ENCODE measurements at places on chromosomes 1 and 21. TPM values are rescaled to one million over a fixed set of nuclear protein-coding genes. Genes with fewer than 3 reads are reported as not detected.

GRCh38 chr1:85058311-85058710, 10.0 kb upstream of the MCOLN3 start:
- H3K27me3 ChIP-seq, result no peaks in the 10 kb centered on the region
- no peaks in the 10 kb centered on the region for H3K36me3 ChIP-seq
- no peaks in the 10 kb centered on the region for H3K4me1 ChIP-seq
- no peak overlapping the region for H3K27ac ChIP-seq

- no peaks in the 10 kb centered on the region for H3K36me3 ChIP-seq
- no peak overlapping the region for H3K4me3 ChIP-seq
- H3K27ac ChIP-seq, result no peak overlapping the region
- peaks cover 5% of the 10 kb centered on the region for H3K4me1 ChIP-seq
Measured at GRCh38 chr1:96370757-96371156, 350.8 kb upstream of the PTBP2 start.

DNA sequence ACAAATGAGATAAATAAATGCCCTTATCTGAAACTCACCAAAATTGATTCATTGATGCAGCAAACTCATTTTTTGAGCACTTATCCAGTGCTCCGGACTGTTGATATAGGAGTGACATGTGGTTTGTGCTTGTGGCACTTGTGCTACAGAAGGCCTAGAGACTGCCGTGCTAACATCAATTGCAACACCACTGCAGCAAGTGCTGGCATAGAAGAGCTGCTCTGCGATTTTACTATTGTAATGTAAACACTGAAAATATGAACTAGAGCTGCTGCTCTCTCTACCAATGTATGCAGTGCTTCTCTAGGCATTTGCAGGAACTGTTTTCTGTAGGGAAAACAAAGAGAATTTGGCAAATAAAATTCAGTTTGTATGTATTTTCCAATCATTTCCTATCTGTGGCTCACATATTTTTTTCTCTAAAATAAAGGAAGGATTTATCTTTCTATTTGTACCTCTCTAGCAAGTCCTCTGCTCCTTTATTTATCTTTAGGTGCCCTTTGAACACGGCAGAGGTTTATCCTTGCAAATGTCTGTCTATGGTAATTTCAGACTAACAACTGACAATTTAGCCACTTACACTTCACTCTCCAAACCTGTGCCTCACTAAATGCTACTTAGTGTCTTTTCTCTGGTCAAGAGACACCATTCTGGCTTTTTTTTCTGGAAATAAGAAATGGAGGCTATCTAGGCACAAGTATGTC, 409.5 kb upstream of the ADGRL2 start:
- no peaks in the 10 kb centered on the region for H3K27me3 ChIP-seq
- no peak overlapping the region for H3K4me3 ChIP-seq
- DNase-seq, result peak; percentile 76
- no peak overlapping the region for H3K27ac ChIP-seq
- no peaks in the 10 kb centered on the region for H3K36me3 ChIP-seq
- H3K4me1 ChIP-seq, result no peaks in the 10 kb centered on the region

DNA sequence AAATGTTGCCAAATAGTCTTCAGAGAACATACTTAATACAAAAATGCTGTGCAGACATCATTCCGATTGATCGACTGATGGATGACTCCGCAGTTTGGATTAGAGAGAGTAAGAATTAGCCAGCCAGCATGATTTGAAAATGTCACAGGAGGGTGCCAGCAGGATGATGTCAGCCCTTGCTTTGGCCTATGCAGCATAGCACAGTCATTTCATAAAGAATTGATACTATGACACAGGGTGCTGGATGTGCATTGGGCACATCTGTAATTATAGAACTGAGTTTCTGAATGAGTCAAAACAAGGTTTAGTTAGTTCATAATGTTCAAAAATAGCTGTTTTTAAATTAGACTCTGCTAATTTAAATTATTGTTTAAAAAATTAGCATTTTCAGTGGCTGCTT, 21.6 kb upstream of the TRAF5 start:
- DNase-seq, result no peak
- no peaks in the 10 kb centered on the region for H3K27me3 ChIP-seq
- H3K36me3 ChIP-seq, result peaks cover 1% of the 10 kb centered on the region
- no peak overlapping the region for H3K4me3 ChIP-seq
- H3K4me1 ChIP-seq, result no peaks in the 10 kb centered on the region
- peak overlapping the region; percentile 0 for H3K27ac ChIP-seq

DNA sequence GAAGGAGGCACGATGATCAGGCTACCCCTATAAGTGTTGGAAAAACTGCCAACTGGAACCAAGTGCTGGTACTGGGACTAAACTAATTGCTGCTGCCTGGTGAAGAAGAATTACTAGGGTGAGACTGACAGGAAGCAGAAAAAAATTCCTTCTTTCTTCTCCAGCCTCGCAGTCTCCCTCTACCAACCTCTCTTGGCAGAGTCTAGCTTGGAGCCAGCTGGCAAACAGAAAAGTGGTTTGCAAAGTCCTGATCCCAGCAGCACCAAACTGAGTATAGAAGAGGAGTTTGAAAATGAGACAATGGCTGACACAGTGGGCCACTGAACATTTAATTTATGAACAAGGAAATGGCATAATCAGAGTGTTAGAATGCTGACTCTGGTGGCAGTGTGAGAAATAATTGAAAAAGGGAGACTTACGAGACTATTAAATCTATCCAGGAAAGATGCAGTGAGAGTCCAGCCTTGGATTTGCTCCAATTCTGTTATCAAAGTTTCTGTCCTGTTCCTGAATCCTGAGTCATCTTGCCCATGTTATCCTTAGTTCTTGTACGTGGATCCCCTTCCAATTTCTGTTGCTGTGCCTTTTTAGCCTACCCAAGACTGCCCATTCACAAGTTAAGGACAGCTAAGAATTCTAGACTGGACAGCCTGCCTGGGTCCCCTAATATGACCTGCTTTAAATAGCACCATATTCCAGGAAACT, 23.7 kb upstream of the DISP1 start:
- H3K4me1 ChIP-seq, result no peaks in the 10 kb centered on the region
- H3K4me3 ChIP-seq, result no peak overlapping the region
- H3K27ac ChIP-seq, result no peak overlapping the region
- DNase-seq, result no peak
- no peaks in the 10 kb centered on the region for H3K27me3 ChIP-seq

DNA sequence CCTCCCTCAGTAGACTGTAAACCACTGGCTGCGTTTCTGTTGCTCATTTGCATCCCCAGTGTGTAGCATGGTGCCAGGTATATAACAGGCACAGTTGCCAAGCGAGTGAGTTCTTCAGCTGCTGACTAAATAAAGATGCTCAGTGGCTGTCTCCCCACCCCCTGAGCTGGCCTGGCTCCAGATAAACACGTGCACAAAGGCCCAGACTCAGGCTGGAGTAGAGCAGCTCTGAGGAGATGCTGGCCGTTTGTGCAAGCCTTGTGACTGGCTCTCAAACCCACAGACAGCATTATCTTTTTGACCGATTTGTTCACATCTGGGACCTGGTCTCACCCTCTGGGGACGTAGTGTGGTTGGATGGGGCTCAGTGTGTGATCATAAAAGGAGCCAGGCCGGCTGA, 7.1 kb downstream of the CHRNB2 start:
- peaks cover 3% of the 10 kb centered on the region for H3K27me3 ChIP-seq
- H3K4me3 ChIP-seq, result no peak overlapping the region
- peak; percentile 15 for DNase-seq
- no peak overlapping the region for H3K27ac ChIP-seq
- no peaks in the 10 kb centered on the region for H3K4me1 ChIP-seq

- no peaks in the 10 kb centered on the region for H3K4me1 ChIP-seq
- no peak overlapping the region for H3K27ac ChIP-seq
- no peaks in the 10 kb centered on the region for H3K27me3 ChIP-seq
- no peaks in the 10 kb centered on the region for H3K36me3 ChIP-seq
- no peak overlapping the region for H3K4me3 ChIP-seq
- DNase-seq, result no peak
Measured at GRCh38 chr1:164452549-164452948, 106.4 kb upstream of the PBX1 start.

- DNase-seq, result peak; percentile 42
- H3K4me1 ChIP-seq, result no peaks in the 10 kb centered on the region
- H3K27me3 ChIP-seq, result no peaks in the 10 kb centered on the region
Measured at GRCh38 chr1:40438391-40439015, 11.8 kb upstream of the ZFP69B start.

GRCh38 chr1:155856975-155857930, at the start of gene GON4L:
TSS of gene GON4L (minus strand) at chr1:155857214. CDS start at chr1:155853780, 3,434 bp downstream.
- peaks cover 2% of the 10 kb centered on the region for H3K4me1 ChIP-seq
- peak within 1 kb of the TSS; percentile 94 for H3K4me3 ChIP-seq
- DNase-seq, result peak; percentile 89
- peaks cover 9% of the 10 kb centered on the region for H3K36me3 ChIP-seq
- no peaks in the 10 kb centered on the region for H3K27me3 ChIP-seq

DNA sequence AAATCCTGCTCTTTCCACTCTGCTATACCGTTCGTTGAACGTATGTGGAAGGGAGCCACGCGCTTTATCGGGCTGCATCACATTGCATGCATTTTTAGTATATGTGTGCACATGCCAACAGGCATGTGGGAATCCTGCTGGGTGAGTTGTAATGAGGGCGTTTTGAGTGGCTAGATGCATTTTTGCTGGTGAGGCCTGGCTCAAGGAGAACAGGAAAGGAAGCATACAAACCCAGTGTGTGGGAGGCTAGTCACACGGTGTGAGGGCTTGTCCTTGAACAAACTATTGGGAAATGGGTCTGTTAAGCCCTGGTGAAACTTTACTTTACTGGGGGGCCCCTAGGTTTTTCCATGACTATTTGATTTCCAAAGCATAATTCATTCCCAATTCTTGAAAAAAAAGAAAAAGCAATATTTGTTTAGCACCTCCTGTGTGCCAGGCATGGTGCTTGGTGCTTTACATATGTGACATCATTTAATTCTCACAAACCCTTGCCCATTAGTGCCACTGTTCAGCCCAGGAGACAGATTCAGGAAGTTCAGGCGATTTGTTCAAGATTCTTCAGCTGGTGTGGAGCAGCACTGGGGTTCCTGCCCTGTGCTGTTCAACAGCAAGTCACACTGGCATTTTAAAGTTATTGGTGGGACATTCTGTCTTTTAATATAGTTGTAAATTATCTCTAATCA, 25.6 kb upstream of the JUN start:
- peak; percentile 84 for DNase-seq
- no peak overlapping the region for H3K27ac ChIP-seq
- no peak overlapping the region for H3K4me3 ChIP-seq
- no peaks in the 10 kb centered on the region for H3K4me1 ChIP-seq
- no peaks in the 10 kb centered on the region for H3K27me3 ChIP-seq

DNA sequence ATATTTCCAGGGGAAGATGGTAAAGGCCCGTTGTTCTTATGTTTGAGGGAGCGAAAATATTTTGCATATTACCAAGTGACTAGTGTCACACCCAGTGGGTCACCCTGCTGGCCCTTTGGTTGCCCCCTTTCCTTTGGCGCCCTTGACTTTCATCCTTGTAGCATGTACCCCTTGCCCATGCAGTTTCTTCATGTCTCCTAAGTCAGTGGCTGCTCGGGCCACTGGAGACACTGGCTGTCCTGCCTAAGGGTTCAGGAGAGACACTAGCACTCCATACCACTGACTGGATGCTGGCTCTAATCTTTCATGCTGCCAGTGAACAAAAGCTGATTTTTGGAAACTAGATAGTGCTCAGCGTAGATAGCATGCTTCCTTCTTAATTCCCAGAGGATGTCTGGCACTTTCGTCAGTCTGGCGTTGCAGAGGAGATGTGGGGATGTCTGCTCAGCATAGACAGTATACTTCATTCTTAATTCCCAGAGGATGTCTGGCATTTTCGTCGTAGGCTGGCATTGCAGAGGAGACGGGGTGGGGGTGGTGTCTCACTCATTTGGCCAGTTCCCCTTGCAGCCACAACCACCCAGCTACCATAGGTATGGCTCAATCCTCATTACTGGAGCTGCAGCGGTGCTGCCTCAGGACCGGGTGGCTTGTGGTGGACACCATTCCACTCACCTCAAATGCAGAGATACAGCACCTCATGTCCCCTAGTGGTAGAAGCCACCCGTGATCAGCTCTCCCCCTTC, 770.9 kb upstream of the TPTE start:
- no peak overlapping the region for H3K27ac ChIP-seq
- no peaks in the 10 kb centered on the region for H3K36me3 ChIP-seq
- no peak for DNase-seq
- no peaks in the 10 kb centered on the region for H3K27me3 ChIP-seq

DNA sequence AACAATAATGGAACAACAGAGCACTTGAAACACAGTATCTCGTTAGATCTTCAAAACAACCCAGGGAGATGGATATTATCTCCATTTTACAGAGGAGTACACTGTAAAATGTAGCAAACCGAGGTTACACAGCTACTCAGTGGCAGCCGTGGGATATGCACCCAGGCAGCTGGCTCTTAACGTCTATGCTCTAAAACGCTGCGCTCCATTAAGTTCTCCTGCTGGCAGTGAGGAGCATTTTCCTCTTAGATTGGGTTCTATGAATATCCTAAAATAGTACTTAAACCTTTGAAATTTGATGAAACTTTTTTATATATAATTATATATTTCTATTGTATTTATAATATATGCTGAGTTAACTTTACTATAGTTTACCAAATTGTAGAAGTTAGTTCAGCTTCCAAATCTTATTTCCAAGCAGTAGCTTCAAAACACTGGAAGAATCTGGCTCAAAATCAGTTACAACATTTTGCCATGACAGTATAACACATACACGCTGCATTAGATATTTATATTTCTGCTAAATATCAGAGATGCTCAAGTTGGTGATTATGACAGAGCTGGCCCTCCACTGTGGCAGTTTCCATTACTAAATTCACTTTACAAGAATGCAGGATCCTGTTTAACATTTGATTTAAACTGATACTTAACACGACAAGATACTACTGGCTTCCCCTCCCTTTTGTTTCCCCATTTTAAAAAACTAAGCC, 49.5 kb downstream of the TGFBR3 start:
- no peaks in the 10 kb centered on the region for H3K36me3 ChIP-seq
- peak; percentile 29 for DNase-seq
- H3K27ac ChIP-seq, result no peak overlapping the region
- H3K4me3 ChIP-seq, result no peak overlapping the region
- peaks cover 4% of the 10 kb centered on the region for H3K4me1 ChIP-seq
- no peaks in the 10 kb centered on the region for H3K27me3 ChIP-seq

The C1orf167 gene
- total RNA-seq, result 1.3 TPM

The OR6Y1 gene
- not detected for total RNA-seq

The GPR52 gene
- 0.66 TPM for total RNA-seq

The S100A12 gene
- total RNA-seq, result not detected

The OR14K1 gene
- total RNA-seq, result not detected

The SLC1A7 gene
- total RNA-seq, result 0.33 TPM

Data from fibroblast of lung (primary cell).